ENCODE measurements at places on chromosomes 2 and 18.

- no peak for DNase-seq
These were observed 62.6 kb upstream of the ZNF397 start for GRCh38 chr18:35178260-35178659.

DNA sequence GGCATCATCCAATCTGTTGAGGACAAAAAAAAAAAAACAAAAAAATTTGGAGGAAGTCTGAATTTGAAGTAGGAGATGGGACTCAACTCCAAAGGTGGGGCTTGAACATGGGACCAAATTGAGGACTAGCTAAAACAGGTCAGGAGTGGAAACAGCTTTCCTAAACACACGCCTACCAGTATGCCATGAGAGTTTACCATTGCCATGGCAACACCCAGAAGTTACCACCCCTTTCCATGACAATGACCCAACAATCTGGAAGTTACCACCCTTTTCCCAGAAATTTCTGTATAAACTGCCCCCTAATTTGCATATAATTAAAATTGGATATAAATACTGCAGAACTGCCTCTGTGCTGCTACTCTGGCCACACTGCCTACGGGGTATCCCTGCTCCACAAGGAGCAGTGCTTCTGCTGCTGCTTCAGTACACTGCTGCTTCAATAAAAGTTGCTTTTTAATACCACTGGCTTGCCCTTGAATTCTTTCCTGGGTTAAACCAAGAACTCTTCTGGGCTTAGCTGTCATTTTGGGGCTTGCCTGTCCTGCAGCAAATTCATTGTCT lies 73.3 kb upstream of the FSIP2 start:
- no peak for DNase-seq

DNA sequence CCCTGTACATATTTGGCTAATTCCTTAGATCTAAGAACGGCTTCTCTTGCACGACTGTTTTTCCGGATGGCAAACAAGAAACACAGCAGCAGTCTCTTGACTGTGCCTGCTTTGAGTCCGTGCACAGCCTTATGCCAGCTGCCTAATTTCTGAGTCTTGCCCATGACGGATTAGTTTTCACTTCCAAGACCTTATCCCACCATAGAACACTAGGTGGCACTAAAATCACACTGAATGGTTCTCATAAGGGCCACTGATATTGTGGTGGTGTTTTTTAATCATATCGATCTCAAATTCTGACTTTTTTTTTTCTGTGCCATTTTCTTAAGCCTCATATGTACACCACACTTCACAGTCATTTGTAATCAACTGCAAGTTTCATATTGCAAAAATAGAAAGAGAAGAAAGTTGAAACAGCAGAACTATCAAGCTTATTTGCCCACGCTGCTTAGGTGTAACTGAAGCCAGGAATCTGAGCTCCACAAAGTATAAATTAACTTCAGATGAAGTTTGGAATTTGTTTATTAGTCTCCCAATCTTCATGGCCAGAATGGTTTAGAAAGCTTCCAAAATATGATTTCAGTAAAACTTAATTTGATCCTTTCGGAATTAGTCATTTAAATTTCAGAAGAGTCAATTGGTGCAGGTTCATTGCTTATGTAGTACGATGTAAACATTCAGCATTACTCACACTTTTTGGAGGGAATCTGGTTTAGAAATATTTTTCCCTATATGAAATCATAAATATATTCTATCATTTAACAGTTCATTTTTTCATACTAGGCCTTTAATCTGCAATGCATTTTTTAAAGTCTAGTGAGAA lies 45.5 kb upstream of the SCN7A start:
- DNase-seq = peak; percentile 25

DNA sequence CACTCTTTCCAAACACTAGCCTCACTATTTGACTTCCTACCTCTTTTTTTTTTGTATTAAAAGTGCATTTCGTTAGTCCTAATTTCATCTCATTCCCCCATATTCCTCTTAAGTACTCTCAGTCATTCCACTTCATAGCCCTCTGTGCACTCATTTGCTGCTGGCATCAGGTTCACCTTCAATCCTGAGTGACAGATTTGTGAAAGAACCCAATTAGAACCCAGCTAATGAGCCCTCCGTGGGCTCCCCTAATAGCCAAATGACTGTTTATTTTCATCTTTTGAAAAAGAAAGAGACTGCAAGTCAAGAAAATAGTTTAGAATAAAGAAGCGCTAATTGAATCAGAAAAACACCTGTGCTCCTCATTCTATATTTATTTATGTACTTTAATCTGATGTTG lies 512.1 kb upstream of the LRATD1 start:
- no peak for DNase-seq

DNA sequence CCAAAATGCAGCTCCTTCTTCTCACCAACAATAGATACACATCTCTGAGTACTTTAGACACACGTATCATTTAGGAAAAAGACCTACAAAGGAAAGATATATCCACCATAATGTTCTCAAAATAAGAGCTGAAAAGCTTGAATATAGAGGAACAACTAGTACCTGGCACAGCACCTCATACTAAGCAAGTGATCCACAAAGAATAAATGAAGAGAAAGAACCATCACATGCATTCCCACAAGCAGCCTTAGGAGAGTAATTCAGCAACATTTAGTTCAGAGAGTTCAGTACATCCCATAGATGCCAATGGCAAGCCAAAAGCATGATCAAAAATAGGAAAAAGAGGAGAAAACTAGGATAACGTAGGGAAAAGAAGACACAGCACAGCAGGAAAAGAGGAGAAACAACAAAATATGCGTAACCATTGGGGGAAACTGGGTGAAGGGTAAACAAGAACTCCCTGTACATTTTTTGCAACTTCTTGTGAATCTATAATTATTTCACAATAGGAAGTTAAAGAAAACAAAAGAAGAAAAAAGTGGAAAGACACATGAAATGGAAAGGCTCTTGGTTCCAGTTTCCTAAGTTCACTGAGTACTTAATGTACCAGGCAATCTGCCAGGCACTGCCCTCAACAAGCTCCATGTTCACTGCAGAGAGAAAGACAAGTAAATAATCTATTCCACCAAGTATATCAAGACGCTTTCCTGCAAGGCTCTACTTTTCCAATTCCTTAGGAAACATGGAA lies 22.3 kb downstream of the CLASP1 start:
- no peak for DNase-seq

DNA sequence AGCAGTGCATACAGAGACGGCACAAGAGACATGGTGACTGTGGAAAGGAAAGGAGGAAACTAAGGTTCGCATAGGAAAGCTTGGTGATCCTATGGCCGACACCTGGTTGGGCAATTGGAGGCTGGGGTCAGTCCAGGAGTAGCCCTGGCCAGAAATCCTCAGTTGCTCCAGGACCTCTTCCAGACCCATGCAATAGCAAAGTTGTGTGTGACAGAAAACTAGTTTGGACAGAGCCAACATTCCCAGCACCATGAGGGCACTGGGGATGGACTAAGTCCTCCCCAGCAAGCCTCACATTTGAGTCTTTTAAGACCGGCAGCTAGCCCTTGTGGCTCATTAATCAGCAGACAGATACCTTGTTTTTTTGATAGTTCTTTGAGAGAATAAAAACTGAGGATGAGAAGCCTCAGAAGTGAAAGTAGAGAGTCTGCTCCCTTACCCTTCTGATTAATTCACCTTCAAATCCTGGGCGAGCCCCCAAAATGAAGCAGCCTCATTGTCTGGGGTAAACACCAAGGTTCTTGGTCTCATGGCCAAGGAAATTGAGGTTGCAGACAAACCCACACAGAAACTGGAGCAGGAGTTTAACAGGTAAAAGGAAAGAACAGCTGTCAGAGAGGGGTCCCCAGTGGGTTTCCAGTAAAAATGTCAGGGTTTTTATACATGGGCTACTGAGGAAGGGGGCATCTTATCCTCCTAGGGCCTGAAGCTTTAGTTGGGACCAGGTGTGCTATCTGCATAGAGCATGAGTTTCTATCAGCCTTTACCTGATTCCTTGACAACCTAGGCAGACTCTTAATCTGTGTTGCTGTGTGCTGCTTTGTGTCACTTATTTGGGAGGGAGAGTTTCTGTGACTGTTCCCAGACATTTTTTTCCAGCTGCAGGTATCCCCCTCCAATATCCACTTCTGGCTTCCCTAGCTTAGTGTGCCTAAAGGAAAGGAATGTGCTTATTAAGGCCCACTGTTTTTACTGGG lies 39.1 kb downstream of the STK17B start:
- no peak for DNase-seq

DNA sequence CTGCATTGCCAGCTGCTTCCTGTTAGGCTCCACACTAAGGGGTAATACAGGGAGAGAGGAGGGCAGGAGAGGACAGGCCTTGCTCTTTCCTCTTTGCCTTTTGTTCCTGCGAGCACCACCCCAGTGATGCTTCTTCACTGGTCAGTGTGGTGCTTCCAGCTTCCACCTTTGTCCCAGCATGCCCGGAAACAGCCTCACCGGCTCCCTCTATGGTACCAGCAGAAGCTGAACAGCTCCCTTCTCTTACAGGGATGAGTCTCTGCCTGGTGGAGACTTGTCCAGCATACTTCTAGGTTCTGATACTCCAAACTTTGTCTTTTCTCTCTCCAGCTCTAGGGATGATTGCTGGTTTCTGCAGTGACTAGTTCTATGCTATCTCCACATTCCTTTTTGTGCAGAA lies 413.3 kb downstream of the TSN start:
- no peak for DNase-seq

- peak; percentile 7 for DNase-seq
These were observed 999 bp downstream of the INSIG2 start for GRCh38 chr2:118089139-118089800.

- DNase-seq = no peak
These were observed 22.8 kb downstream of the NXPH2 start for GRCh38 chr2:138757384-138757783.

DNA sequence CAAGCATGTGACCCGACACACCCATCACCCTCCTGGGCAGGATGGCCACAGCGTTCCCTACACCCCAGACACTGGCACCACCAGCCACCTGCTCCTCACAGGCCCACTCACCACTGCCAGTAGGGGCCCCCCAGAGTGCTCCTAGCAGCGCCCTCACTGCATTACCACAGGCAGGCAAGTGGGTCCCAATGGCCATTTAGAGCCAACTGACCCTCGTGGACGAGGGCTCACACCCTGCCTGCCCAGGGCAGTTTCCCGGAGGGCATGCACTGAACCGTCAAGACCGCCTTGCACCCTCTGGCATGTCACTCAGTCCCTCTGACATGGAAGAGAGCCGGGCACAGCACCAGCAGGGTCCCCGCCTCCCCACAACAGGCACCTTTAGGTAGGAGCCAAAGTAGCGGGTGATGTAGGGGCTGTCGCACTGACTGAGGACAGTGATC lies 7.3 kb downstream of the STK25 start:
- no peak for DNase-seq

- DNase-seq = no peak
These were observed 1.0 kb upstream of the OSR1 start for GRCh38 chr2:19359456-19359855.

DNA sequence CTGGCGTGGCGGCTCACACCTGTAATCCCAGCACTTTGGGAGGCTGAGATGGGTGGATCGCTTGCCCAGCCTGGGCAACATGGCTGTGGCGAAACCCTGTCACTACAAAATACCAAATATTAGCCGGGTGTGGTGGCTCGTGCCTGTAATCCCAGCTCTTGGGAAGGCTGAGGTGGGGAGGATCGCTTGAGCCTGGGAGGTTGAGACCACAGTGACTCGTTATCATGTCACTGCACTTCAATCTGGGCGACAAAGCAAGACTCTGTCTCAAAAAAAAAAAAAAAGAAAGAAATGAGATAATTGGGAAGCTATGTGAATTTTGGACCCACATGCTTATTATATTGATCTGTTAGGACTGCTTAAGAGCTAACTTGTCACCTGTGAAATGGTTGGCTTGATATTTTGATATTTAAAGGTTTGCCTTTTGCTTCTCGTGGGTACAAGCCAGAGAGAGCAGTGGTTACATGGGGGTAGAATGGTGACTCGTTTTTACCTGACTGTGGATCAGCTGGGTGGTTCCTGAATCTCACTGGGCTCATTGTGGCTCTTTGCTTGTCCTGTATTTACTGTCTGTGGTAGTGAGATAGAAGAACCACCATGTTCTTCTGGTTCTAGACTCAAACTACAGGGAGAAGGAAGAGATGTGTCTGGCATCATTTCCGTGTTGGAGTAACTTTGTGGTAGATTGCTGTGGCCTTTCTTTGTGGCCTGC lies 28.9 kb downstream of the ZNF532 start:
- DNase-seq = no peak

DNA sequence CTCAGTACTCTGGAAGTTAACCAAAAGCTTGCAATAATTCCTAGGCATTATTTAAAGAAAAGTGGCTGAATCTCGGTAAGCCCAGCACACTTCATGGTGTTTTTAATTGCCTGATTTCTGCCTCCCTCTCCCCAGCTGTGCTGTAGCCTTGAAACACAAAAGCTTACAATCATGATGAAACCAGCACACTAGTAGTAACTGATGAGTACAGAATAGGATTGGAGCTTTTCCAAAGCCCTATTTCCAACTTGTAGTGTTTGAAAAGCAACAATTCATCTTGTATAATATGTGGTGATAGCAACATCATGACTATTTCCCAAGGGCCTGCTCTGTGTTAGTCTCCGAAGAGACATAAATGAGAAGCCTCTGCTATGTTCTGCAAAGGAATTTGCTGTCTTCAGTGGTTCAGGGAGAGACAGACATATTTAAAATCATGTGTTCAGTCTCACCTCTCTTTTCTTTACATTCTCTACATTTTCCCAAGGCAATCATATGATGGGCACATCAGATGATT lies 1015.0 kb downstream of the BCL11A start:
- no peak for DNase-seq

DNA sequence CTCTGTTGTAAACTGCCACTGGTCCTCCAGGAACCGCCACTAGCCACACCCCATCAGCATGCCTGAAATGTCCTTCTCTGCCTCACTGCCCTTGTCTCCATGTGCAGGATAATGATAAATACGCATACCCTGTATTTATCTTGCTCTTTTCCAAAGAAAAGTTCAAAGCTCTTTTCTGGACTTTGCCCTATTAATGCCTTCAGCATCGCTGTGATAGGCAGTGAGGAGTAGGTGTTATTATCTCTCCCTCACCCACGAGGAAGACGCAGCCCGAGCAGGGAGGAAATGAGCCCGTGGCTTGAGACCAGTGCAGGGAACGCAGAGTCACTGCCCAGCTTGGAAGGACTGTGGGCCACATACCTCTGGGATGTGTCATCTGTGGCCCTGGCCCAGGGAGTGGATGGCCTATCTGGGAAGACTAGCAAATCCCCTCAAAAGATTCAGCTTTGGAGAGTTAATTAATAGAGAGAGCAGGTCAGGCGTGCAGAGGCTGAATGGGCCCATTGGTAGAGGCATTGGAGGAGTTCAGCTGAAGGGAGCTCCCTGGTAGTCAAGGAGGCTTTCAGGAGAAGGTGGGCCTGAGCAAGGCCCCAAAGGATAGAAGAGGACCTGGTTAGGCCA lies 39.5 kb upstream of the MCFD2 start:
- DNase-seq = no peak

- DNase-seq = no peak
These were observed 67.5 kb downstream of the EVA1A start for GRCh38 chr2:75493230-75493629.

- DNase-seq = no peak
These were observed at the start of gene TFPI for GRCh38 chr2:187554011-187554703. Gene TFPI, minus strand, starts transcription at chr2:187554435. Its CDS starts 50,667 bp downstream, at chr2:187503768.

- DNase-seq = no peak
These were observed 12.2 kb upstream of the NEMP2 start for GRCh38 chr2:190546734-190547133.
